Spleen (tissue), 13 donors: ENCODE measurements at places on chromosomes 12 and 14. TPM values are rescaled to one million over a fixed set of nuclear protein-coding genes. Genes with fewer than 3 reads are reported as not detected.

CEP83 gene
- 23.2 TPM for total RNA-seq

LALBA gene
- not detected for total RNA-seq

SLC16A7 gene
- 77.6 TPM for total RNA-seq

ATL1 gene
- total RNA-seq = 3.2 TPM

MYF5 gene
- total RNA-seq = not detected

- DNase-seq = no peak
Measured at GRCh38 chr12:84786622-84787021, 126.0 kb downstream of the SLC6A15 start.

DNA sequence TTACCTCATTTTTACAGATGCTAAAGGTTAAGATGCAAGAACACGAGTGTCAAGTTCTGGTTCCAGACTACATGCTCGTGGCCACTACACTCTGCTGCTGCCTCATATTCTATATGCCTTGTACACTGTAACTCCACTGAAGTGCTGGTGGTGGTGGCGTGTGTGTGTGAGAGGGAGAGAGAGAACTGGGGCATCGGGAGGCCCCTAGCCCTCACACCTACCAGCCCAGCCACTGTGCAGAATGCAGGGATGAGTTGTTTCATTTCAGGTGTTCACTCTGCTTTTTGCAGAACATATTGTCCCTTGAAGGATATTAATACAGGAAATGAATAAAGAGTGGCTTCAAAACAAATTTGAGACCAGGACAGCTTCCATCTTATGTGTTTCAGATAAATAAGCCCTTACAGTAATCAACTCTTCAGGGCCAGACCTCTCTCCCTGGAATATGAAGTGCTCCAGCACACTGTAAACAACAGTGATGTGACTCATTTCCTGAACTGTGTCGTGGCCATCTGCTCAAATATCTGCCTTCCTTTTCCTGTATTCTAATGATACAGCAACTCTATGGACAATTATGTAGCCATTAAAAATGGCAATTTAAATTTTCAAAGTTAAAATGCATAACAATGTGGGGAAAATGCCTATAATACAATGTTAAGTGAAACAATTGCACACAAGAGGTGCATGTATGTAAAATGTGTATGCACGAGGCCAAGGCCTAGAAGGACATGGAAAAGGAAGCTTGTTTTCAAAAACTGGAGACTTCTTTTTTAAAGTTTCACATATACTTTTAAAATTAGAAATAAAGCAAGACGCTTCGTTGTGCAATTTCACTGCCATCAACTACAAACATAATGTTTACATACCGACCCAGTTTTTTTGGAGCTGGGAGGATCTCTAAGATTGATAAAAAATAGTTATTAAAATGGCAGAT, 215.4 kb downstream of the PELI2 start:
- DNase-seq = no peak

- no peak for DNase-seq
Measured at GRCh38 chr14:91891721-91892220, 24.4 kb upstream of the TC2N start.

- no peak for DNase-seq
Measured at GRCh38 chr14:24816011-24816928, 182.3 kb upstream of the GZMB start.

- no peak for DNase-seq
Measured at GRCh38 chr12:46857486-46857885, 31.7 kb upstream of the SLC38A4 start.

GRCh38 chr14:85531587-85532373, 1.8 kb downstream of the FLRT2 start:
- peak; percentile 79 for DNase-seq

DNA sequence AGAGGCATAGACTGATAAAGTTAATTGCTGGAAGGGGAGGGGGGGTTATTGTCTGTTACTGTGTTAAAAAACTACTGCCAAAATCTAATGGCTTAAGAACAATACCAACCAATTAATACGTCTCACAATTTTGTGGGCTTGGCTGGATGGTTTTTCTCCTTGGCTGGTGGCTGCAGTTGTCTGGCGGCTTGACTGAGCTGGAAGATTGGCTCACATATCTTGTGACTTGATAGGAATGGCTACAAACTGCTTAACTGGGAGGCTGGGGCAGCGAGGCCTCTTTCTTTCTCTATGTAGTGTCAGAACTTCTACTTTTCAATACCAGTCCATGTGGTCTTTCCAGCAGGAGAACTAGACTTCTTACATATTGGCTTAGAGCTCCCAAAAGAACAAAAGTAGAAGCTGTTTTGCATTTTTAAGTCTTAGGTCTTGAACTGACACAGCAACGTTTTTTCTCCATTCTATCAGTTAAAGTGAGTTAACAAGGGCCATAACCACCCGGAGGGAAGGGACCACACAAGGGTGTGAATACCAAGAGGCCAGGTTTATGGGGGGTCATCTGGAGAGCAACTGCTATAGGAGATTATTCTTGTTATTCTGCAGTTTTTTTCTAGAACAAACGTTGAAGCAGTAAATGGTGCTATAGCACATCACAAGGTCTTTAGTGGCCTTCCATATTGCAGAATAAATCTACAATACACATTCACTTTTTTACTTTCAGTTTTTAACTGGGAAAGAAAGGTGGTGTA, 46.9 kb downstream of the ZDHHC17 start:
- no peak for DNase-seq

DNA sequence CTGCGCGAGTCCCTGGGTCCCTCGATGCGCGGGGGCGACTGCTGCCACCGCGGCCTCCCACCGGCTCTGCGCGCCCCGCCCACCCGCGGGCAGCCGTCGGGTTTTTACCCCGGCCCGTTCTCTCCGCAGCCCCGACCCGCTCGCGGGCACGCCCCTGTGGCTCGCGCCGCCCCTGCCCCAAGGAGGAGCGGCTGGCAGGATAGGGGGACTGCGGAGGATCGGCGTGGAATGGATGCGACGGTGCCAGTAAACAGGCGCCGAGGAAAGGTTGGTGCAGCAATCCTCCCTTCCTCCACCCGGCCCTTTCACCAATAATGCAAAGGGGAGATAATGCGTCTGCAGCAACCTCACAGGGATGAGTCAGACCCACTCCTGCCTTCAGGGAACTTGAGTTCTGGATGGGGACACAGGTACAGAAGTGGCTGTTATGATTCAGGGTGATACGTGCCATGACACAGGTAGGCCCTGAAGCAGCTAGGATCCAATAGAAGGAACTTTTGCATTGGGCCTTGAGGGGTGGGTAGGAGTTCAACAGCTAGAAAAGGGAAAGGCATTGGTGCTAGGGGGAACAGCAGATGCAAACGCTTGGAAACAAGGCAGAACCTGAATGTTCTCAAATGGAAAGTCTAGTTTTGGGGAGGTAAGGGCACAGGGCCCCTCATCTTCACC, 554 bp upstream of the DEGS2 start:
- no peak for DNase-seq
